Endothelial cell (in vitro differentiated cells): ENCODE measurements at places on chromosomes 5 and 9. TPM values are rescaled to one million over a fixed set of nuclear protein-coding genes. Genes with fewer than 3 reads are reported as not detected.

The ENTPD8 gene
- total RNA-seq: 0.21 TPM

DNA sequence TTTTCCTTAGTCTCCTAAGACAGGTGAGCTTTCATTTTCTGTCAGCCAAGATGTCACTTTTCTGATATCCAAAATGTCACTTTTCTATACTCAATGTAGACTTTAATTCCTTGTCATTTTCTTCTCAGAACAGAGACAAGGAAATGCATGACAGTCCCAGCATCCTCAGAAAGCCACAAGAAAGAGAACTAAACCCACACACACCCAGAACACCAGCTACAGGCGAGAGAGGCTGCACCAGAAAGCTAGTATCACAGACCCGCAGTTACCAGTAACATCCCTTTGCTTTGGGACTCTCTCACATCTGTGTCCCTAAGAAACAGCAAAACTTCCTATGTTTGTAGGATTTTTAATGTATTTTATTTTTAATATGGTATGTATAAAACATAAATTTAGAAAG, 17.1 kb downstream of the TRMO start:
- H3K4me3 ChIP-seq: no peak overlapping the region
- no peak overlapping the region for H3K27ac ChIP-seq
- H3K36me3 ChIP-seq: peaks cover 15% of the 10 kb centered on the region
- peaks cover 2% of the 10 kb centered on the region for H3K27me3 ChIP-seq

GRCh38 chr5:93019896-93020295, 561.1 kb downstream of the NR2F1-AS1 start:
- H3K27ac ChIP-seq: no peak overlapping the region
- peaks cover 1% of the 10 kb centered on the region for H3K27me3 ChIP-seq
- H3K36me3 ChIP-seq: no peaks in the 10 kb centered on the region
- DNase-seq: no peak

DNA sequence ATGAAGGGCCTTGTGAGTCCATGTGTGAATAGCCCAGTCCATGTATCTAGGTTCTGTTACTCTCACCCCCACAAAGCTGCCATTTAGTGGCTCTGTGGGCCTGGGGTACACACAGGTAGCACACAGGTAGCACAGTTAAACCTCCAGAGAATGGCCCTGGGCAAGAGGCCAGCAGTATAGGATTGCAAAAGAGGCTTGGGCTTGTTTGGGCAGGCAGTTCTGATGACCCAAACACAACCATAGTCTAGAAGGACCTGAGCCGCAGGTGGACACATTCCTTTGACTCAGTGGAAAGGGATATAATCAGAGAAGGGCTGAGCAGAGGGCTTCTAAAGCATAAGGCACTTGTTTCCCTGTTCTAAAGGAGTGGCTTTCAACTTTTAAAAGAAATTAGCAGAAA, 326.8 kb upstream of the SGCD start:
- no peak overlapping the region for H3K4me3 ChIP-seq
- H3K27me3 ChIP-seq: no peaks in the 10 kb centered on the region
- no peaks in the 10 kb centered on the region for H3K36me3 ChIP-seq
- DNase-seq: no peak

- H3K36me3 ChIP-seq: no peaks in the 10 kb centered on the region
- H3K4me1 ChIP-seq: peaks cover 27% of the 10 kb centered on the region
- peaks cover 2% of the 10 kb centered on the region for H3K27me3 ChIP-seq
- no peak overlapping the region for H3K4me3 ChIP-seq
Measured at GRCh38 chr5:58322453-58322852, 137.4 kb downstream of the PLK2 start.

- H3K27me3 ChIP-seq: no peaks in the 10 kb centered on the region
- peaks cover 9% of the 10 kb centered on the region for H3K4me1 ChIP-seq
- H3K27ac ChIP-seq: no peak overlapping the region
- no peak for DNase-seq
- no peak overlapping the region for H3K4me3 ChIP-seq
Measured at GRCh38 chr5:157597277-157597676, 21.7 kb upstream of the ADAM19 start.
